ENCODE measurements at places on chromosomes 13 and 19. TPM values are rescaled to one million over a fixed set of nuclear protein-coding genes. Genes with fewer than 3 reads are reported as not detected.

DNA sequence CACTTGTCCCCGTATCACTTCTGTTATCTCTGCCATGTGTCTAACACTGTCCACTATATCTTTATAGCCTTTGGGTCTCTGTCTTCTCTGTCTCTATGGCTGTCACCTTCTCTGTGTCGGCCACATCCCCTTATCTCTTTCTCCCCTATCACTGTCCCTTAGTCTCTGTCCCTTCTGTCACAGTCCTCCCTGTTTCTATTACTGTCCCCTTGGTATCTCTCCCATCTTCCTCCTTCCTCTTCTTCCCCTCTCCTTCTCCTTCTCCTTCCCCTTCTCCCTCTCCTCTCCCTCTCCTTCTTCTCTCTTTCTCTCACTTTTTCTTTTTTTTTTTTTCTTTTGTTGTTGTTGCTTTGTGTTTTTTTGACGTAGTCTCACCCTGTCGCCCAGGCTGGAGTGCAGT, 34.7 kb upstream of the LRRC4B start:
- no peak for DNase-seq

- peak; percentile 85 for DNase-seq
Measured at GRCh38 chr19:29665215-29665825, at the start of gene PLEKHF1. Gene PLEKHF1 (plus strand): TSS chr19:29665461. CDS start chr19:29673840, 8,379 bp downstream.

DNA sequence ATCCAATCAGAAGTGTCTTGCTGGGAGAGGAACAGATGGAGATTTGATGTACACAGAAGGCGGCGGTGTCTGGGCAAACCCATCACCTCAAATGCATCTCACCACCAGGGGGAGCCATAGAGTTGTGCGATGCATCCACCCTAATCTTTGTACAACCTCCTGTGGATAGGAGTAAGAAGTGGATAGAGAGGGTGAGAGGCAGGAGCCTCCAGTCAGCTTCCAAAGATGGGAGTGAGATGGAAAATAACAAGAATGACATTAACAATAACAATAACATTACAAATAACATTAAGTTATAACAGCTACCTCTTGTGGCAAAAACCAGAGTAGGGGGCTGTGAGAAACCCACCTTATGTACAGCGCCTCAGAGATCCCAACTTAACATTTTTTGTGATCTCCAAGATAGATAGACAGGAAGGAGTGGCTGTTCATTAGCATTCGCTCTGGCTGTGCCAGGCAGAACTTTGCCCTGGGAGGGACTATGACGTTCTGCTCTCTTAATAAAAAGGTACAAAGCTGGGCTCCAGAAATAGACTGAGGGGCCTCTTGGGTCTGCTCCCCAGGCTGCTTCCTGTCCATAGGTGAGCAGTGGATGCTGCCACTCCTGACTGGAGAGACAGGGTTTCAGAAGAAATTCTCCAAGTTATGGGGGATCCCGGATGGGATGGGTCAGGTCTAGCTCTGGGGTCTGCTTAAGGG, 5.2 kb upstream of the CEACAM18 start:
- DNase-seq, result peak; percentile 93

CYP4F3 gene
- total RNA-seq, result 0.62 TPM

CGB8 gene
- not detected for total RNA-seq

ZNF723 gene
- not detected for total RNA-seq

NBEA gene
- total RNA-seq, result 0.26 TPM

SRRM5 gene
- total RNA-seq, result 0.27 TPM

MAMSTR gene
- total RNA-seq, result 0.44 TPM

Measured in activated naive CD4-positive, alpha-beta T cell treated with anti-CD3 and anti-CD28 coated beads for 36 hours (primary cell).